ENCODE measurements at places on chromosomes 4 and X.

GRCh38 chr4:15233264-15233597 lies 194.6 kb upstream of the C1QTNF7 start:
- DNase-seq = no peak

DNA sequence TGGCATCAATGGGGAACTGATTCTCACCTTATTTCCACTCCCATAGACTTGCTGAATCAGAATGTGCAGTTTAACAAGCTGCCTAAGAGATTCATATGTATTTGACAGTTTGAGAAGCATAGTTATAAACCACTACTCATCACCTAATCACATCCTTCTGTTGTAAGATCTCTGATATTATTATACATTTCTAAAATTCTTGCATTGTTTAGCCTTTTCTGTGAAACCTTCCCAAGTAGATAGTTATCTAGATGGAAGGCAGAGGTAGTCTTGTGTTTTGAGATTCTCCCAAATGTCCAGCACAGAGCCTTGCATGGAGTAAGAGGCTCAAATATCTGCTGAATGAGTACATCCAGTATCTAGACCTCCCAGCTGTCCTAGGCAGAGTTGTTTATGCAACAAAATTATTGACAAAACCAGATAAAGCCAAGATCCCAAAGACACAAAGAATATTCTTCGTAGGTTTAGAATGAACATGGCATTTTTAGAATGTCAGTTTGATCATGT lies 227.3 kb downstream of the KDR start:
- no peak for DNase-seq

- no peak for DNase-seq
Measured at GRCh38 chr4:5545271-5545670, 163.1 kb downstream of the EVC2 start.

GRCh38 chrX:123185721-123186120 lies 1.6 kb downstream of the GRIA3 start:
- DNase-seq = no peak

GRCh38 chr4:180630012-180630665 lies 1613.1 kb upstream of the TENM3 start:
- no peak for DNase-seq

DNA sequence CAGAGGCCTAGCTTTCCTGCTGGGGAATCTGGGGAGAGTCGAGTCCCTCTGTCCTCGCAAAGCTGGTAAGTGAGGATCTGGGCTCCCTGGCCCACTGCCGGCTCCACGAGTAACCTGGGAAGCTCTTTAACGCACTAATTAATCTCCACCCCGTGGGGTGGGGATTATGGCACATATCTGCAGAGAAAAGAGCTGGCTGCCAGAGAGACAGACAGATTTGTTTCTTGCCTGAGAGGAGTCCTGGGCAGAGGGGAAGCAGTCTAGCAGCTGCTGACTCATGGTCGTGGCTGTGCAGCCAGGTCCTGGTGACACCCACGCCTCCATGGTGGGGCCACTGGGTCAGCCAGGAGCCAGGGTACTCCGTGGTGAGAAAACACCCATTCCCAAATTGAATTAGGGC lies 14.0 kb downstream of the SORCS2 start:
- no peak for DNase-seq

GRCh38 chr4:159337041-159337440 lies 234.2 kb downstream of the RAPGEF2 start:
- DNase-seq = no peak

DNA sequence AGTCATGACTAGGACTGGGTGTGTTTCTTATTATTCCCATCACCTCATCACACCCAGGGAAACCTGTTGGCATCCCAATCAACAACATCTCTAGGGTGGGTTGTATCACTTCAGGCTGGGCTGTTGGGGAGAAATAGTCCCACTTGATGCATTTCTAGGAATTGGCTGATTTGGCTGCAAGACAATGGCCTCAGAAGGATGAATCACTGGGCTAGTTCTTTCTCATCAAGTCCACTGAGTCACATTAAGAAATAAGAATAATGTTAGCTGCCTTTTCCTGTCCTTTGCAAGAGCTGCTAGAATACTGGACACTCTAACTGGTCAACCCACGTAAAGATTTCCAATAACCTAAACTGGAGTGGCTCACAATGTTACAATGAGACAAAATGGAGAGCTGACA lies 104.2 kb downstream of the CHRDL1 start:
- no peak for DNase-seq

GRCh38 chr4:118759481-118759880 lies 74.3 kb downstream of the METTL14 start:
- no peak for DNase-seq

DNA sequence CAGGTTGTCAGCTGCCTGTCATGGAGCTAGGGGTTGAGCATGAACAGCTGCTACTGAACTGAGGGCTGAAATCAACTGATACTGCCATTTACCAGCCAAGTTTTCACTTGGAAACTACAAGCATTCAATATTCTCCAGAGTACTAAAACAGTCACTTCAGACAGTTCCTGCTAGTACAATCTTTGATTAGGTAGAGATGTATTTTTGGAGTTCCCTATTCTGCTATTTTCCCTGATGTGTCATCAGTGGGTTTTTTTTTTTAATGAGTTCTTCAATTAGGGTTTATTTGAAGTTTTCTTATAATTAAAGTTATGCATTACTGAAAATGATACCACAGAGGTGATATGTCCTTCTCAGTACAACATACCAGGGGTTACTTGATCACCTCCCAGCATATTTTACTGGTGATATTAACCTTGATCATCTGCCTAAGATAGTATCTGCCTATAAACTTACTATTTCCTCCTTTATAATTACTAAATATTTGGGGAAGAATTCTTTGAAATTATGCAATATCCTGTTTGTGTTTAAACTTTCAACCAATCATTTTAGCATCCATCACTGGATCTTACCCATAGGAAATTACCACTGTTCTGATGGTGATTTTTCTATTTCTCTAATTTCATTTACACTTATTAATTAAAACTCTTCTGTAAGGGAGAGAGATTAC lies 13.6 kb downstream of the PDCL2 start:
- DNase-seq = no peak

DNA sequence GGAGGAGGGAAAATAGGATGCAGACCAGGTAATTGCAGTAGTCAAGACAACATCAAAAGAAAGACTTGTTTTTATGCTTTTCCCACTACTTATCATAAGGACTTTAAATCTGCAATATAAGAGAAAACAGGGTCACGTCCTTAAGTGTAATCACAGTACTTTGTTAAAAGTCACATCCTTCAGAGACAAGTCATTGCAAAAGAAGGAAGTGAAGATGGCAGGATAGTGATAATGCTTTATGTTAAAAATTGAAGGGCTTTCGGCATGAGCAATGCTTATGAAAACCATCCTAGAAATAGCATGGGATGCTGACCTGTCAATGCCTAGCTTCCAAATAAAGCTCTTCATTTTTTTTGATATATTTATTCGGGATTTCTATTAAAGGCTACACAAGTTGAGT lies 110.2 kb upstream of the TENM3 start:
- no peak for DNase-seq

GRCh38 chrX:110167952-110168451 lies 149.9 kb downstream of the AMMECR1 start:
- peak; percentile 16 for DNase-seq

DNA sequence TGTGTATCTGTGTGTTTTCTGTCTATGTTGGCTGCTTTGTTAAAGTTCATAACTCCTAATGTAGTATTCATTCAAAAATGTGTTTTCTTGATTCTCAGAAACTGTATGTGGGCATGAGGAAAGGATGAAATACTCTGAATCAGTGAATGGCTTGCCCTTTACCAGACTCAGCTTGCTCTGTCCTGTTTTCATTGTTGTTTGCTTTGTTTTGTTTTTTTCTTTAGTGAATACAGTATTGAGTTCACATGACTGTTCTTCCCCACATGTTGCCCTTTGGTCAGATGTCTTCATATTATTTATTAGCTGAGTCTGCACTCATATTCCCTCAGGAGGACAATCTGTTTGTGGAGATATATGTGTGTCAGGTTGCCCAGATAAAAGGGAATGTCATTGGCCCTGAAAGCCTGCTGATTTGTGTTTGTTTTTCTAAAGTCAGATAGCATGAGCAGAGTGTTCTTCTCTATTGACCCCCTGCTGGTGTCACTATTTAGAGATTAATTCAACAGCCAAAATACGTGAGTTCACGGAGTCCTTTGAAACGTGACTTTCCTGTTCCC lies 1184.4 kb downstream of the RPA4 start:
- no peak for DNase-seq

- DNase-seq = no peak
Measured at GRCh38 chrX:111543212-111543741, 31.8 kb downstream of the SERTM2 start.

DNA sequence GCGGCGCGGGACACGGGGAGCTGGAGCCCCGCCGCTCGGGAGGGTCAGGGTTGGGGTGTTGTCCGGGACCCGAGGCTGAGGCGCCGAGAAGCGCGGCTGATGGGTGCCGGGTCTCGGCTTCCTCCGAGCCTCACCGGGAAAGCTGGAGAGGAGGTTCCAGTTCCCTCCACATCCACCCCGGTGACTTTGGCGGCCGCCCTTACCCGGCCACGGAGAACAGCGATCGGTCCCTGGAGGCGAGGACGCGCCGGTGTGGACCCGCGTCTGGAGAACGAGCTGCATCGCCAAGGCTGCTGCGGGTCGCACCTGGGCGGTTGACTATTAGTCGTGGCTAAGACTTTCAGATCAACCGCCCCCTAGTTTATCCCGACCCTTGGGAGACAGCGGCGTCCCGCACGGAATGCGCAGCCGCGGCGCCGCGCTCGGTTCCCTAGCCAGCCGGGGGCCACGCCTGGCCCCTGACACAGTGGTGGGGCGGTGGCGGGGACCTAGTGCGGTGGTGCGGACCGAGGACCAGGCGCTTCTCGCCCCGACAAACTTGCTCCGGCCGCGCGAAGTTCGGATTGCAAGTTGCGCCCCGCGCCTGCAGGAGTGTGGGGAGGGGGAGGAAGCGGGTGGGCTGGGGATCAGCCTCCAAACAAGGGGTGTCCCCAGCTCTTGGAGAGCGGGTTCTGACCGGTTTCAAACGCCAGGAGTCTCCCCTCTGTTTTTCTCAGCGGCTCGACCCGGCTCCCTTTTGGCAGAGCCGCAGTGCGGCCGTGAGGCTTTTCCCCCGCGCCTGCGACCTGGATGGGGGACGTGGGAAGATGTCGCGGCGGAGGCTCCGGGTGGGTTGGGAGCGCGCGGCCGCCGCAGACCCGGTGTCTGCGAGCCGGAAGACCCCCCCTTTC lies 568 bp downstream of the FHDC1 start:
- DNase-seq = no peak
